ENCODE measurements at places on chromosomes 3 and 15.
A peak's percentile ranks its signal among the peaks of the same experiment; 100 is the strongest.

- DNase-seq = peak; percentile 17
These were observed 112.8 kb upstream of the ICE2 start for GRCh38 chr15:60591496-60592370.

DNA sequence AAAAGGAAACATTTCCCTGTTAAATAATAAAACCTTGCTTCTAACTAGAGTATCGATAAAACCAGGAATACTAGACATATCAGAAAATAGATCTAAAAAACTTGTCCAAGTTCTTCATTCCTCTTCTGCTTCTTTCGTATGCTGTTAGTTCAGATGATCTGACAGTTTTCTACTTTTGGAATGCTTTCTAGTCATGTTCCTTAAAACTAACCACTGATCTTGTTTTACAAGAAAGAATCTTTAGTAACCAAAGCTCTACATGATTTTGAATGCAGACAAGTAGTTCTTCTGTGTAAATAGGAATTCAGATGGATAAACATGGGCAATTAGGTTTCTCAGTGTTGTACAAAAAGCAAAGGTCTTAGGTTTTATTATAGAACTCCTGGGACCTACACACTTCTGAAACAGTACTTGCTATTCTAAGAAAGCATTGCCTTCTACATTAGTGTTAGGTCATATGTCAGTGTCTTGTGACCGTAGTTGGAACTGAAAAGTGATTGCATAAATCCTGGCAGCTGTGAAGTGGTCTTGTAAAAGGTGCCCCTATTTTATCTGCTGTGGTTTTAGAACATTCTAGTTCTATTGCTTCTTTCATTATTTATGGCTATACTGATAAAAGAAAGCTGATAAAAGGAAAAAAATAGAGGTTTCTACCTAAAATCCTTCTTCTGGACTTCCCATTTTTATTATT is 40.7 kb downstream of the SNRK start:
- no peak for DNase-seq

- no peak for DNase-seq
These were observed 45.7 kb upstream of the MGLL start for GRCh38 chr3:127867986-127868385.

DNA sequence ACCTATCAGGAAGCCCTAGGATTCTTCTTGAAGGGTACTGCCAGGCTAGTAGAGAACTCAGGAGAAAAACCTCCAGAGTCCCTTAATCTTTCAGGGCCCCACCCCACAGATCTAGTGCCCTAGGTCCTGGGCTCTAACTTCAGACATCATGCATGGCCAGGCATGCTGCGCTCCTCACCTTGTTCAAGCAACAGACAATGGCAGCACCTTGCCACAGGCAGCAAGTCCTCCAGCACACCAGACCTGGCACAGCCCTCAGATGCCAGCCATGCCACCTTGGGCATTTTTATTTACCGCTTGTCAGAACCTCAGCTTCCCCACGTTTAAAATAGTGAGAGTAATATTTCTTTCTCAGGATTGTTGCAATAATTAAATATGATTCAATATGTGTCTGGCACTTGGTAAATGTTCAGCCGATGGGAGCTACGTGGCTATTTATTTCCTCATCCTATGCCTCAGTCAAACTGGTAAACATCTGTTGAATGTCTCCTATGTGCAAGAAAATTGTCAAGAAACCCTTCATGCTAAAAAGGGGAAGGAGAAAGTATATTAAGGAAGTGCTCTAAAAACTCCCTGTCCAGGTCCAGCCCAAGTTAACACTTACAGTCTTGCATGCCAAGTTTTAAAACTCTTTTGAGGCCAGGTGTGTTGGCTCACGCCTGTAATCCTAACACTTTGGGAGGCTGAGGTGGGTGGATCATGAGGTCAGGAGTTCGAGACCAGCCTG is 14.5 kb upstream of the CCR1 start:
- no peak for DNase-seq

GRCh38 chr3:112813723-112814171 is 32.9 kb downstream of the CD200R1L start:
- DNase-seq = peak; percentile 66

- no peak for DNase-seq
These were observed 3.9 kb downstream of the GPD1L start for GRCh38 chr3:32110233-32110760.

DNA sequence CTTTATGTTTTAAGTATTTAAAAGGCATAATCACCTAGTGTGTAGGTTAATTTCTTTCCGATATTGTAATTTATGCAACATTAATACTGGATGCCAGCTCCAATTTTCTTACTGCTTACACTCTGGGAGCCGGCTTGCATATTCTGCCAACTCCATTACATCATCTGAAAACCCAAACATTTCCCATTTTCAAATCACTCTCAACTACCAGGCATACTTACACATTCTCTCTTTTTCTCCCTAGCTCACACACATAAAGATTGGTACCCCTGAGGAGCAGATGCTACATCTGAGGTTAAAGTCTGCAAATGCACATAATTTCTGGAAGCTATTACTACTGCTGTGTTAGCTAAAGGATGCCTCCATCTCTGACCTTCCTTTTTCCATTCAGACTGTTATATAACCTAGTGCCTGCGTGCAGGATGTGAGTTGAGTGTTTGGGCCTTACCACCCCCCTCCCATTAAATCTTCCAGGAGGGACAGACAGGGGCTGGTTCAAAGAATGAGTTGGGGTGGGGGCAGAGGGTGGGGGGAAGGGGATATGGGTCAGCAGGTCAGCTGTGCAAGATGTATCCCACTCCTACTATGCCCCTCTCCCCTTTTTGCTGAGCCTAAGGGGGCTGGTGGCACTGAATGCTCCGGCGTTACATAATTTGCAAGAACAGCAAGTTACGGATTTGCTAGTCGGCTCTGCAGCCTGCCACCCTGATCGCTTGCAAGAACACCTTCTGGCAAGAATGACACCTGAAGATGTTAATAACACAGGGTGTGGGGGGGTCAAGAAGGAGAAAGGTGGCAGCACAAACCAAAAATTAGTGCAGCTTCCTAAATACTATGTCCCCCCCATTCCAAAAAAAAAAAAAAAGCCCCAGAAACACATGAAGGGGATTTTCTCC is 2.5 kb downstream of the RORA start:
- no peak for DNase-seq

DNA sequence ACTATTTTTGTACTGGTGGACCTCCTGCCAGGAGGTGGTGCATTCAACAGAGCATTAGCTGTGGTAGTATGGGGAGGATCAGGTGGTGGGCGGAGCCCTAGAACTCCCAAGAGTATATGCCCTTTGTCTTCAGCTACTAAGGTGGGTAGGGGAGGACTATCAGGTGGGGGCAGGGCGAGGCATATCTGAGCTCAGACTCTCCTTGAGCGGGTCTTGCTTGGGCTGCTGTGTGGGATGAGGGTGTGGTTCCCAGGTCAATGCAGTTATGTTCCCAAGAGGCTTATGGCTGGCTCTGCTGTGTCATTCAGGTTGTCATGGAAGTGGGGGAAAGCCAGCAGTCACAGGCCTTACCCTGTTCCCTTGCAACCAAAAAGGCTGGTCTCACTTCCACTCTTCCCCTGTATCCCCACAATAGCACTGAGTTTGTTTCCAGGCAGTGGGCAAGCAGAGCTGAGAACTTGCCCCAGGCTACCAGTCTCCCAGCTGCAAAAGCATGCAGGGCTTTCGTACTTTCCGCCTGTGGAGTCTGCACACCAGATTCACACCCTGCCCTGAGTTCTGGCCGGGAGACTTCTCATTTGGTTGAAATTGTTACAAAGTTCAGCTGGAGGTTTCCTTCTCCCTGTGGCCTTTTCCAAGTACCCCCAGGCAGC is 93.7 kb upstream of the DPPA4 start:
- no peak for DNase-seq

- DNase-seq = no peak
These were observed 398.4 kb upstream of the KCNMB2 start for GRCh38 chr3:178137831-178138230.

DNA sequence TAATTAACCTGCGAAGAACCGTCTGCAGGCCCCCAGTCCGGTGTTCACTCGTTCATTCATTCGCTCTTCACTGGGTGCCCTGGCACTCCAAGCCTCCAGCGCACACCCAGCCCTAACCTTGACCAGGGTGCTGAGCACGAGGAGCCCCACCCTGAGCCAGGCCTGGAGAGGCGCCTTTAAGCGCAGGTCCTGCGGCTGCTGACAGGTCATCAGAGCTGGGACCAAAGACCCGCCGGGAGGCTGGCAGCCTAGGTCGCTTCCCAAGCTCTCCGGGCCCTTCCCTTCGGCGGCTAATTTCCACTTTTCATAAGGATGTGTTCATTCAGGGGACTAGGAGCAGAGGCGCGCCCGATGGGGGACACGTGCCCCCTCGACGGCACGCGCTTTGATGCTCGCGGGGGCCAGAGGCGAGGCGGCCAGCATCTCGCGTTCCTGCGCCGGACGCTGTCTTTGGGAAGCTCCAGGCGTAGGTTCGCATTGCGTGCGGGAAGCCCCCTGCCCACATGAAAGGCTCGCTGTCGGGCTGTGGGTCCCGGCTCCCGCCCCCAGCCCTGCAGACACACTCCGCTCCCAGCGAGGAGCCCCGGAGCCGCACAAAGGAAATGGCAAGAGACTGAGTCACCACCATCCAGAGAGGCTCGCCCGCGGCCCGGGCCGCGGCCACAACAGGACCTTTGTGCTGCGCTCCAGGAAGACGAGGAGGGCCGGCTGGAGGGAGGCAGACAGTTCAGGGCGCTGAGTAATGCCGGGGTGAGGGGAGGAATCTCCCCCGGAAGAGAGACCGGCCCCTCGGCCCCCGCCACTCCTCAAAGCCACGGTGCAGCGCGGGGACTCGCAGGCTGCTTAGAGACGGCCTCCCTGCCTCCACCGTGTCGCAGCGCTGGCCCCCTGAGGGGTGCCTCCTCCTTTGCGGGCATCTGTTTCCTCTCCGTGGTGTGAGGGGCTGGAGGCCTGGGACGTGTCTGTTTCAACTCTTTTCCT is 266.4 kb upstream of the HES1 start:
- peak; percentile 21 for DNase-seq

- DNase-seq = no peak
These were observed 140.5 kb downstream of the SEMA6D start for GRCh38 chr15:47857776-47858167.

- no peak for DNase-seq
These were observed 11.6 kb upstream of the NRROS start for GRCh38 chr3:196627918-196628231.

DNA sequence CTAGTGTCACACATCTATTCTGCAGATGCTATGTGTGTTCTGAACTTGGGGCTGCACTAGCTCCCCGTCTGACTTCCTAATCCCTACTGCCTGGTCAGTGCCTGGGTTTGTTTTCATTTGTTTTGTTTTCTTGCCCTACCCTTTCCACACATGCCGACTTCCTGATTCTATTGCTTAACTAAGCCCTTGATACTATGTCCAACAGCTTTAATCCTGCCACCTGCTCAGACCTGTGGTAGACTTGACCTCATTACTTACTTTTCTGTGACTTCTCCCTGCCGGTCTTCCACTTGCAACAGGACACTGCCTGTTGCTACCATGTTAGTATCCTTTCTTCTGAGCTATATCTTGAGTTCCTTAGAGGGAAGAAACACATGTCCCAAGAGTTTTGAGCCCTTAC is 39.3 kb upstream of the CEMIP start:
- DNase-seq = no peak

DNA sequence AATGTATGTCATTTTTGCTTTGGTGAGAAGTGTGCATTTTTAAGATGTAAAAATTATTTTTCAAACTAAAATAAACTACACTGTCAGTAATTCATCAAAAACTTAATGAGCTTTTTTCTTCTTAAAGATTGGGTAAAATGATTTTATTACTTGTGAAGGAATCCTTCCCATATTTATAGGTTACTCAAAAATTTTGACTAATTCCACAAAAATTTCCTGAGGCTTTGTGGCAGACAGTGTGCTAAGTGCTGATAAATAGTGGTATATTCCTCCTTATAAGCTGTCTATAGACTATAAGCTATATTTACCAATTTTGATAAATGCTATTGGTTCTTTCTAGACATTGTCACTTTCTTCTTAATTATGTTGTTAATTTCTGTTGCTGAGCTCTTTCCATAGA is 284.5 kb upstream of the SEMA6D start:
- DNase-seq = no peak

- no peak for DNase-seq
These were observed 17.6 kb upstream of the SIN3A start for GRCh38 chr15:75468913-75469598.

GRCh38 chr3:131711114-131711768 is 208.5 kb upstream of the MRPL3 start:
- DNase-seq = no peak

DNA sequence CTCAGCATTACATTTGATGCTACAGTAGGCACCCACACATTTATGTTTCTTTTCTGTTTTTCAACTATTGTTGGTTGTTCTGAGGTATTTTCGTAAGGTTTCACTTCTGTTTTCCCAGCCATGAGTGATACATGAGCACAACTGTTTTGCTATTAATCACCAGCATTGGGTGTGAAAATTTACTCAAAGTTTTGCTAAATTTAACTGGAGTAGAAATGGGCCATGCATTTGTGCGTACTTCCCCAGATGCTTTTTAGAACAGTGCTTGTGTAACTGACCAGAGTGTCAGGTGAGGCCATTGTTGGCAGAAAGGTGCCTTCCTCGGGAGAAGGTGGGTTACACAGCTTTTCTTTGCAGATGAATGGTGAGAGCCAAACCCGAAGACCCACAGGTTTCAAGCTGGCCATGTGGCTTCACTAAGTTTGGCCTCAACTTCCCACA is 70.4 kb downstream of the ST6GAL1 start:
- peak; percentile 46 for DNase-seq

- DNase-seq = no peak
These were observed 100.0 kb upstream of the KBTBD8 start for GRCh38 chr3:66898155-66898554.

DNA sequence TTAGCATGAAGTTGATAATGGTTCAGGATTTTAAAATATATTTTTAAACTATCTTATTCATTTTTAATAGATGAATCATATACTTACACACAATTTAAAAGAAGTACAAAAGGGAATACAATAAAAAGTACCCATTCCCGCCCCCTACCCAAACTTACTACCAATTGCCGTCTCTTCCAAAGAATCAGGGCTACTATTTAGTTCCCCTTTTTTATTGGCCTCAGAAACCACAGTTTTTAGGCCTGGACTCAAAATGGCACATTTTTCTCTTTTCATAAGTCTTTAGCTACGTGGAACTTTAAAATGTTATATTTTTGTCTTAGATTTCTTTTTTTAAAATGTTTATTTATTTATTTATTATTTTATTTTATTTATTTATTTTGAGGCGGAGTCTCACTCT is 18.0 kb downstream of the LRRK1 start:
- DNase-seq = no peak

DNA sequence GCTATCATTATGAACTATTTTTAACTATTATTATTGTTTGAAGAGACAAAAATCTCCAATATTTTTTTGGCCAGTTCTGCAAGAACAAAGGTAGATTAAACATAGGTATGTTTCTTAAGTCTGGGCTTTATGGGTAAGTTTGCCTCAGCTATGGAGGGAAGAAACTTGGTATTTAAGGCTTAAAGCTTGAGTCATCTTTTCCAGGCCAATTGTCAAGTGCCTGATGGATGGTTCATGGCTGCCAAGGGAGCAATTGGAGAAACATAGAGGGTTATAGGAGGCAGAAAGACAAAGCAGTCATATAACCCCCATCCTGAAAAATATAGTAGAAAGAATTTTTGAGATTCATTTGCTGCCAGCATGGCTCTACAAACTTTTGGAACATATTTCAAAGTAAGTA is 7.2 kb upstream of the STAC start:
- DNase-seq = no peak

- DNase-seq = no peak
These were observed 28.6 kb upstream of the CYP11A1 start for GRCh38 chr15:74396146-74396438.

Measured in CD4-positive, alpha-beta T cell treated with Interleukin-15 for 1 hour (primary cell).